ENCODE measurements at places on chromosomes 6 and 20.

DNA sequence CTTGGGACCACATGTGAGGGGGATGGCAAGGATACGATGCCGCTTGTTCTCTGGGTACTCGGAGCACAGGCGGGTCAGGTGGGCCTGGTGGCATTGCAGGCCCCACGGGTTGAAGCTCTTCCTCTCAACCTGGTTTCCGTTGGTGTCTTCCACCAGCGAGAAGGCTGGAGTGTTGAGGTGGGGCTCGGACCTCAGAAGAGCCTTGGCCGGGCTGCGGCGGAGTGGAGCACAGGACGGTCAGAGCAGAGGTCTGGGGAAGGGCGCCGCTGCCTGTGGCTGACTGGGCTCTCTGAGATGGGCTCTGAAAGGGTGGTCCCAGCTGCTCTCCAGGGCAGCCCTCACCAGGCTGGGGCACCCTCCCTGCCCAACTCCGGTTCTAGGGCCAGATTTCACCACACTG is 15.2 kb upstream of the UQCC2 start:
- DNase-seq, result no peak

DNA sequence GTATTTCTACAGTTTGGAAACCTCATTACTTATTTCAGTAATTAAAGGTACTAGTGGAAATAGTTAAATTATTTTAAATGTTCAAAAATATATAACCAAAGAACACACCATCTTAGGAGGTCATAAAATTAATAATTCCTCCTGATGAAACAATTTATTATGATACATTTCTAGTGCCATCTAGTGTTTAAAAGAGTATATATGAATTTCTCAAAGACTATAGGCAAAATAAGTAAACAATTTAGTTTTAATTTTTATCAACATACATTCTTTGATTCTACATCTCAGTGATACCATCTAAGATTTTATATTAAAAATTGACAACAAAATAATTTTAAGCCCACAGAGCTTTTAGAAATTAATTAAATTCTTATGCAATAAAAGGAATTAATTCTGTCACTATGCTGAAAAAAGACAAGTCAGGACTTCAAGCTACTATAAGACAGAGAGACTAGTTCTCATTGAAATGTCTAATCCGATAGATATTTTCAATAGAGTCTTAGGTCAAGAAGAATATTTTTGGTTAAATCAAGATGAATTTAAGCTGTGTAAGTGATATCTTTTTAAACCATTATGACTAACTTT is 107.8 kb upstream of the RNF217 start:
- no peak for DNase-seq

- DNase-seq, result no peak
Measured at GRCh38 chr20:16539280-16540021, 33.8 kb downstream of the KIF16B start.

DNA sequence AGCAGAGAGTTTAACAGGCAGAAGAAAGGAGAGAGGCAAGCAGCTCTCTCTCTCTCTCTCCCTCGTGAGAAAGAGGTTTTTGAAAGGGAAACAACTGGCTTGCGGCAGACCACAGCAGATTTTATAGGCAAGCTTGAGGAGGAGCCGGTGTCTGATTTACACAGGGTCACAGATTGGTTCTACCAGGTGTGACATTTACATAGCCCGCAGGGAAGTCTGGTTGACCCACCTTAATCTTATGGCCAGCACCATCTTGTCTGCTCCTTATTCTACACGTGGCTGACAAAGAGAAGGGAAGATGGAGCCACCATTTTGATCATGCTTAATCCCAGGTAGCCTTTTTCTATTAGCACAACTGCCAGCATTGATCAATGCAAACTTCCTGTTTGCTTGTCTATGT is 65.4 kb downstream of the OR2J2 start:
- DNase-seq, result no peak

GRCh38 chr6:98777762-98778161 is 56.6 kb upstream of the POU3F2 start:
- no peak for DNase-seq

- DNase-seq, result no peak
Measured at GRCh38 chr20:32539817-32540675, 45.1 kb downstream of the NOL4L start.

- DNase-seq, result peak; percentile 95
Measured at GRCh38 chr6:21589352-21590345, 3.9 kb upstream of the SOX4 start.

GRCh38 chr20:8196096-8196495 is 64.0 kb downstream of the PLCB1 start:
- DNase-seq, result no peak

- no peak for DNase-seq
Measured at GRCh38 chr6:128161839-128162238, 261.0 kb upstream of the THEMIS start.

GRCh38 chr6:154429711-154430110 is 73.1 kb upstream of the IPCEF1 start:
- DNase-seq, result no peak

DNA sequence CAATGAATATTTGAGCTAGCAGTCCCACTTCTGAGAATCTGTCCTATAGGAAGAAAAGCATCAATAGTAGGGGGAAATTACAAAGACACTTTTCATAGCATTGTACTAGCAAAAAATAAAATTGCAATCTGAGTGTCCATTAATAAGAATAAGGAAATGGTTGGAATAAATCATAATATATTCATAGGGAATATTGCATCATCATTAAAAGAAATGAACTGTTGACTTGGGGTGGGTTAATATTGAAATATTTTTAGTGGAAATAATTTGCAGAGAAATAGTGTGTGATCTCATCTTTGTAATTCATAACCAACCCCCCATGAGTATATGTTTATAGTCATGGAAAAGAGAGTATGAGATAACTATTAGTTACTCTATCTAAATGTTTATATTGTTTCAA is 12.4 kb downstream of the NFYA start:
- no peak for DNase-seq

GRCh38 chr6:143513410-143513809 is 1.9 kb upstream of the FUCA2 start:
- no peak for DNase-seq

DNA sequence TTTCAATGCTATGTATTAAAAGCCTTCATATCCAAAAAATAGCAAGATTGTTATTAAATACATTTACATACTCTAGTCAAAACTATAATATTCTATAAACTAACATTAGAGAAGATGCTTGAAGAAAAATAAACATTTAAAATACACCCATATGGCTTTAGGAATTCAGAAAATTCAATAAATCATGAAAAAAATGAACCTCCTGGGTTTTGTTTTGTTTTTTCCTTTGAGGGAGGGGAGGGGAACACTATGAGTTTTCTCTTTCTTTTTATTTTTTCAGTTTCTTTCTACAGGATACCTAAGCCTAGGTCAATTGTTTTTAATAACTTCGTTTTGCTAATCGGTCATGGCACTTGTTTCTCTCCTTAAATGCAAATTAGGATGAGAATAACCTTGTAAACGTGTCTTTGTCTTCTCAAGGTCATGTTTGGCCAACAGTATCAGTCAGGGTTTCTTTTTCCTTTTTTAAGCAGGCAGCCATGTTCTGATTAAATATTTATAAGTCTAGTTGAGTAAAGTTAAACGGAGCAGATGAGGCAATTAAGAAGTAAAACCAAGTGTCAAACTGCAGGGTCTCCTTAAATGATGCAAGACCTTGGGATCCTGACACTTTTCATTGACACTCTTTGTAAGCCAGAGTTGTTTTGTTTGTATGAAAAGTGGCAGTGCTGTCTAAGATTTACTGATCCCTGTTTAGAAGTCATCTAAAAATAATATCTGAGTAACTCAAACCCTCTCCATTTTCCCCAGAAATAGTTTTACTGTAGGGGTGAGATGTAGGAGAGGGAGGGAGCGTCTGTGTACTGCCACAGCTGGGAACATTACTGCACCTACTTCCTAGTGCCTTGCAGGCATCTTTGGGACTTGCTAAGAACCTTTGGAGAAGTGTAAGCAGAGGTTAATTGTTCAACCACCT is 392.3 kb downstream of the PLCB1 start:
- DNase-seq, result no peak

DNA sequence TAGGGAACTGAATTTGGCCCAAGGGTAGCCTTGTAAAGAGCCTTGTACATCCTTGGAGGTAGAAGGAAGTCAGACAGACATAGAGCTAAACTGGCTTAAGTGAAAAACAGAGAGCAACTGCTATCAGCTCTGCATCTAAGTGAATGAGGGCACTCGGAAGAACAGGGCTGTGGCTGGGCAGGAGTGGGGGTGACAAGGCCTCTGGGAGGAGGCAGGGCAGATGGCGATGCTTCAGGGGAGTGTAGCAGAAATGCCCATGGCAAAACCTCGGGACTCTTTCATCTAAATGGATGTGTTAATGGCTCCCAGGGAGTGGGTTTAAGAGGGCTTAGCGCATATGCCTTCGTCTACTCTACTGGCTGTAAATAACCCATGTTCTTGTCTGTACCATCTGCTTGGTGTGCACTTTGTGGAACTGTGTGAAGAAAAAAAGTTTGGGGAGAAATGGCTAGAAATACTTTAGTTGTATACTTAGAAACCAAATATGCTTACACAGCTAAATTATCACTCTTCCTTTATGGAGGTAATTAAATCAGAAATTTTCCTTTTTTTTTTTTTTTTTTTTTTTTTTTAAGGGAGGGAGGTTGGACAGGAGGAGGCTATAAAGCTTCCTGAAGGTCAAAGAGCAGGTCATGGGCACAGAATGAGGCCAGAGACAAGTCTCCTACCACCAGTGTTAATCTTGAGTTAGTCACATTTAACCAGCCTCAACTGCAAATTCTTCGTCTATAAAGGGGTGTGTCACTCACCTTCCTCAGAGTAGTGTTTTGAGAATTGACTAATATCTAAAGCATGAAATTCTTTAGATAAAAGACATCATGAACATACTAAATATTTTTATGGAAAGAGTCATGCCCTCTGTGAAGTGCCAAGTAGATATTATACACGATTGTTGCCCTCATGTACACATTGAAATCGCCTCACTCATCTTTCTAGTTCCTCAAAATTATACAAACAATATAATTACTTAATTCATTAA is 60.9 kb downstream of the FYN start:
- no peak for DNase-seq

GRCh38 chr6:83741089-83741488 is 32.2 kb upstream of the SNAP91 start:
- DNase-seq, result no peak

- no peak for DNase-seq
Measured at GRCh38 chr6:70151616-70152015, 151.3 kb downstream of the COL9A1 start.

DNA sequence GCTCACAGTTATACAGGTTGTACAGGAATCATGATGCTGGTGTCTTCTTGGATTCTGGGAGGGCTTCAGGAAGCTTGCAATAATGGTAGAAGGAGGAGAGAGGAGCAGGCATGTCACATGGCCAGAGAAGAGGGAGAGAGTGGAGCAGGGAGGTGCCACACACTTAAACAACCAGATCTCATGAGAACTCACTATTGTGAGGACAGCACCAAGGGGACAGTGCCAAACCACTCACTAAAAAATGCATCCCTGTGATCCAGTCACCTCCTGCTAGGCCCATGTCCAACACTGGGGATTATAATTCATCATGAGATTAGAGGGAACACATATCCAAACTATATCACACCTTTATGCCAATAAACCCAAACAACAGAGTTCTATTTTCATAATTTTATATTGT is 67.2 kb downstream of the TRDN start:
- no peak for DNase-seq

GRCh38 chr20:24340933-24341332 is 128.5 kb upstream of the SYNDIG1 start:
- no peak for DNase-seq

DNA sequence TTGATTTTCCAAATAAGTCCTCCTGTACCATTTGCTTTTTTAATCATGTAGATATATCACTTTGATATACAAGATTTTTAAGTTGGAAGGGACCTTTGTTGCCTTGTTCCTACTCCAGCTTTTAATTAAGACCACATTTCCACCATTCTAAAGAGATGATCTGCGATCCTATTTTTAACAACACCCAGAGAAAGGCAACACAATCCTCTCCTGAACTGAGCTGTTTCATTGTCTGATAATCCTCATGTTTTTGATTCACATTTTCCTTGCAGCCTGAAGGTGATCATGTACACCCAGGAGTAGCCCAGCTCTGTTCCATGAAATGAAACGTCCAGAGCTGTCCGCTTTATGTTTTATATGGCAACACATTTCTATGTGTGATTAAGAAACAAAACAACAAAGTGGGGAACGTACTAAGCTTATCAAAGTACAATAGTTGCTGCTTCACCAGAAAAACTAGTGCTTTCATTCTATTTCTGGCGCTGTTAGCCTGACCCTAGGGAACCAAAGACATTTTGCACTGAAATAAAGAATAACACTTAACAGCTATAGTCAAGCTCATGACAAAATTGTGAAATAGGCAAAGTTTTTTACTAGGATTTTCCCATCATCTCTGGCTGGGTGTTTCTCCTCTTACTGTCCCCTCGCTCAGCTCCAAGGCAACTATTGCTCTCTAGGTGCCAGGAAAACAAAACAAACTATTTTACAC is 22.6 kb upstream of the TRAF3IP2 start:
- DNase-seq, result no peak

DNA sequence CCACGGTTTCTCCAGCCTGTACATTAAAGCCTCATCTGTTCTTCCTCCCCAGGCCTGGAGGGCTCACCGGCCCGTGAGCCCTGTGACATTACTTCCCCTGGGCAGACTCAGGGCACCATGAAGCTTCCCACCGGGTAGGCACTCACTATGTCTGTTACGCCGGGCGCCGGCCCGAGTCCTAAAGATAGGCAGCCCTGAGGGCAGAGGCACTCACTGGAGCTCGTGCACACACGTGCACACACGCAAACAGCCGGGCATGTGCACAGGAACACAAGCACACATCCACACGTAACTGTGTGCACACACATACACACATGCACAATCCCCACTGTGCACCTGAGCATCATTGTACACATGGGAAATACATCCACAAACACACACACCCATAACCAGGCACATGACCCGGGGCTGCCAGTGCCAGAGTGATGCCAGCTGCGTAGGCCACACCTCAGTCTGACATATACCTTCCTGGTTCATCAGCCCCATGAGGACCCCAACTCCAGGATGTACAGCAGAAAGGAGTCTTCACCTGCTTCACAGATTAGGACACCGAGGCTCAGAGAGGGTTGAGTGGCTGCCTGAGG is 83.7 kb downstream of the YTHDF1 start:
- DNase-seq, result peak; percentile 55

- no peak for DNase-seq
Measured at GRCh38 chr6:80181352-80182081, 75.0 kb downstream of the BCKDHB start.

DNA sequence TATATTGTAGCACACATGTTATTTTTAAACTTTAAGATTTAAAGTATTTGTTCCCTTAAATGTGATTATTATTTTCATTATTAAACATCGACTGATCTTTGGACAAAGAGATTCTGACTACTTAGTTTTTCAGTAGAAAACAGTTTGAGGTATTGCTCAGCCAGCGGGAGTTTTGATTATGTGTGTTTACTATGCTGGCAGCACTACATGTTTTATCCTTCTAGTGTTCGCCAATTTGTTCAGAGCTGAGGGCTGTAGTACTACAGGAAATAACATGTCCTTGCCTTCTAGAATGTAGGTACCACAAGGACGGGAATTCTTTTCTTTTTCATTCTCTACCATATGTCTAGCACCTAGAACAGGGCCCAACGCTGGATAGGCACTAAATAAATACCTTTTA is 11.1 kb upstream of the LCA5 start:
- no peak for DNase-seq
